ENCODE measurements at places on chromosomes 2 and 18.

GRCh38 chr18:3219631-3220335 is at the start of gene MYOM1:
Gene MYOM1 (minus strand): TSS chr18:3219968. CDS start chr18:3215223, 4,745 bp downstream.
- DNase-seq: no peak

DNA sequence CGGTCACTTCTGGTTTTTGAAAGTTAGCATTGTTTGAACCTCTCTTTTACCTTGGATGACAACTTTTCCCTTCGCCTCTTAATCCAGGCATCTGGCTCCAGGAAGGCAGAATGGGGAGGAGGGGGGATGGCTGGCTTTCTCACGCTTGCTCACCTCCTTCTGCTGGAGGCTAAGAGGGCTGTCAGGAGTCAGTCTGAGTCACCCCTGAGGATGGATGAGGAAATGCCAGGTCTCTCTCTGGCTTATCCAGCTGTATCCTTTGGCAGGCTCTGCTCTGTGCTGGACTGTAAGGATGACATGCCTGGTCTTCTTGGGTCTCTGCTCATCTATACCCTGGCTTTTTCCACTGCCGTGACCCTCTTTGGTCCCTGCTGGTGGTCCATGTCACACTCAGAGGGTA is 142.9 kb upstream of the GYPC start:
- no peak for DNase-seq

- no peak for DNase-seq
These were observed 275.9 kb upstream of the GCFC2 start for GRCh38 chr2:75986617-75987016.

DNA sequence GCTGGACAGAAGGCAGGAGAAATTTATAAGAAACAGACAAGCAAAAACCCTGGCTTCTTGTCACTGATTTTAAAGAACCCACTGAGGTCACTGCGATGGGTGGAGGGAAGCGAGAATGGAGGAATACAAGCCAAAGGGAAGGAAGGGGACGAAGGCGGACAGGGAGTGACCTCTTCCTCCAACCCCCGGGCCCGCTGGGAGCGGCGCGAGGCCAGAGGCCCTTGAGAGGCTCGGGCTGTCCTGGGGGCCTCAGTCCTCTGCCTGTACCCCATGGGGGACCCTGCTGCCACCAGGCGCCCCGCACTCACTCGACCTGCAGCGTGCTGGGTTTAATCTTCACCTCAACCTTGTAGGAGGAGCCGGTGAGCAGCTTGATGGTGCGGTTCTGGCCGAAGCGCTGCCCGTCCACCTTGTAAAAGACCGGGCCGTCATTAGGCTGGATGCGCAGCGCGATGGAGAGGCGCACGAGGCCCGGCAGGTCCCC is 793 bp downstream of the CNRIP1 start:
- no peak for DNase-seq

- no peak for DNase-seq
These were observed 6.9 kb upstream of the SMAD7 start for GRCh38 chr18:48957616-48958015.

- DNase-seq: no peak
These were observed 217.7 kb downstream of the SH3RF3 start for GRCh38 chr2:109346601-109347228.

Measured in activated T-cell treated with anti-CD3 and anti-CD28 coated beads for 48 hours (primary cell).